ENCODE measurements at places on chromosomes 13 and 19.

DNA sequence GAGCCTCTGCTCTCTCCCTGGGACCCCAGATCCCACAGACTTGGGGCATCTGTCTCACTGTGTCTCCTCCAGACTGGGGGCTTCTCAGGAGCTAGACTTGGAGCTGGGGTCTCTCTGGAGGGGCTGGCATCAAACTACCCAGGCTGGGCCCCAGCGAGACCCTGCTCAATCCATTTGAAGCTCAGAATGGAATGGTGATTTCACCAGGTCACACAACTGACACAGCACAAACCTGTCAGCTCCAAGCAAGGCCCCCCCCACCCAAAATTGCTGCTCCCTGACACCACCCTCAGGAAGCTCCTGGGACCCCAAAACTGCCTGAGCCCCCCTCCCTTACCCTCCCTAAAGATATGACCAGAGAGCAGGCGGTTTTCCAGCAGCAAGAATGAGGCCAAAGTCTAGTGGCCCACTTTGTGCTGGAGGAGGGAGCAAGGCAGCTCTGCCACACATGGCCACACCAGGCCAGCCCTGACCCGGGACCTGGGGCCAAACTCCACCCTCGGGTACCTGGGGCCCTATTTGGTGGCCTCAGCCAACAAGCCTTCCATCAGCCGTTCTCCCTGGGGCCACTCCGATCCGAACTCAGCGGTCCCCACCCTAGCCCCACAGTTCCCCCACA is 2.4 kb downstream of the NR2F6 start:
- no peak for DNase-seq

DNA sequence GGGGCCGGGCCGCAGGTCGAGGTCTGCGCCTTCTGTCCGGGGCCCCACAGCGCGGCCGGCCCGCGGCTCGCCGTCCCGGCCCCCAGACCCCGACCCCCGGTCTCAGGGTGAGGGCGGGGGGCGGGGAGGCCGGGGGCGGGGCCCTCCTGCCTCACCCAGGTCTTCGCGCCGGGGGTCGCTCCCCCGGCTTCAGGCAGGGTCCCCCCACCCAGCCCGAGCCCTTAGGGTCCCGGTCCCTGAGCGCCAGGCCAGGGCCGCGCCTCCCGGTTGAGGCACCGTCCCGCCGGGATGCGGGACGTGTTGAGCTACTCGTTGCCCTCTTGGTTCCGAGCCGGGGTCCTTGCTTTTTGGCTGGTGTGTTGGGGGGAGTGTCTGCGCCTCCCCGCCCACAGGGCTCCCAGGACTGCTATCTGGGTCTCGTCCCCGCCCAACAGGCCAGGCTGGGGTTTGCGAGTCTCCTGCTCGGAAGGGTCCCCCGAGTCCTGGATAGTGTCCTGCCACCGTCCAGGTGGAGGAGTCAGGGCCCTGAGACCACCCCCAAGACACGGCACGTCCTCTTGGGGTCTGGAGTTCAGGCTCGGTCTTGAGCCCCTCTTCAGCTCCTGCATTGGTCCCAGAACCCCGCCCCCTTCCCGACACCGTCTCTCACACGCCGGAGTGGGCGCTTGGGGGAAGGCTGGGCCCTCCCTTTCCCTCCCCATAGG is 452 bp downstream of the PIAS4 start:
- DNase-seq, result no peak

DNA sequence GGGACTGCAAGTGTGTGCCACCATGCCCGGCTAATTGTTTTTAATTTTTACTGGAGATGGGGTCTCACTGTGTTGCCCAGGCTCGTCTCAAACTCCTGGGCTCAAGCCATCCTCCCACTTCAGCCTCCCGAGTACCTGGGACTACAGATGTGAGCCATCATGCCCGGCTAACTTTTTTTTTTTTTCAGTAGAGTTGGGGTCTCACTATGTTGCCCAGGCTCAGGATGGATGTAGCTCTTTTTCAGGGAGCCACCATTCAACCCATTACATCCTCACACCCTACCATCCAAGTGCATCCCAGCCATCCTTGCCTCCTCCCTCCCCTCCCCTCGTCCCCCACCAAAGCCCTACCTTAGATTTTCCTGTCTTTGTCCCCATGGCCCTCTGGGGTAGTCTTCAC is 14.9 kb downstream of the CELF5 start:
- DNase-seq, result no peak

GRCh38 chr19:15900504-15900903 is 2.6 kb upstream of the CYP4F2 start:
- no peak for DNase-seq

- no peak for DNase-seq
These were observed 194.4 kb downstream of the KCNRG start for GRCh38 chr13:50209631-50210030.

DNA sequence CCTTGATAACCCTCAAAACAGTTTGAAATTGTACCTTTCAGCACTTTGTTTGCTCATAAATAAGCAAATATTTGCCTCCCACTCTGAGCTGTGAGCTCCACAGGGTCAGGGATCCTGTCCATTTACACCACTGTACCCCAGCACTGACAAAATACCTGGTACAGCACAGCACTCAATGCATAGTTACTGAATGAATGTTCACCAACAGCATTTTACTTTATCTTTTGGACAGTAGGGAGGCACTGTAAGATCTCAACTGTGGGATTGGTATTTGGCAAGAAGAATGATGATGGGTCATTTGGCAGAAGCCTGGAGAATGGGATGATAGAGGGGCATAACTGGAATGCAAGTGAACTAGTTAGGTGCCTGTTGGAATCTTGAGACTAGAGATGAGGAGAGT is 127.2 kb upstream of the ARGLU1 start:
- no peak for DNase-seq

GRCh38 chr13:111281751-111282311 is 38.6 kb upstream of the TEX29 start:
- no peak for DNase-seq

DNA sequence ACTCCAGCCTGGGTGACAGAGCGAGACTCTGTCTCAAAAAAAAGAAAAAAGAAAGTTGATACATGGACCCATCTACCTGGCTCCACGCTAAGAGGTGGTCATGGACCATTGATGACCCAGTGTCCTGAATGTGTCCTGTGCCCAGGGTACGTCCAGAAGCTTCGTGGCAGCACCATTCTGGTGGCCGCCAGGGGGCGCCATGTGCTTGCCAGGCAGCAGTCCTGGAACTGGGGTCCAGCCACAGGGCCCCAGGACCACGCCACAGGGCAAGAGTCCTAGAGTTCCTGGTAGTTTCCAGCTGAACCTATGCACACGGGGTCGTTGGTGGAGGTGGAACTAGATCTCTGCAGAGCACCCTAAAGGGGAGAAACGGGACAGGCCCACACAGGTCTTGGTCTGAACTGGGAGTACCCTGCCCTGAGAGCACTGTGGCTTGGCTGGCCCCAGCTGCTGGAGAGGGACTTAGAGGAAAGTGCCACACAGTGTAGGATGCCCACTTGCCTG is 19.9 kb upstream of the FBXO27 start:
- no peak for DNase-seq

- no peak for DNase-seq
These were observed 71.9 kb downstream of the FLT1 start for GRCh38 chr13:28423010-28423409.

GRCh38 chr13:33817513-33817900 is 442 bp upstream of the RFC3 start:
- DNase-seq, result no peak

GRCh38 chr13:42855410-42855809 is 74.0 kb downstream of the FAM216B start:
- no peak for DNase-seq

DNA sequence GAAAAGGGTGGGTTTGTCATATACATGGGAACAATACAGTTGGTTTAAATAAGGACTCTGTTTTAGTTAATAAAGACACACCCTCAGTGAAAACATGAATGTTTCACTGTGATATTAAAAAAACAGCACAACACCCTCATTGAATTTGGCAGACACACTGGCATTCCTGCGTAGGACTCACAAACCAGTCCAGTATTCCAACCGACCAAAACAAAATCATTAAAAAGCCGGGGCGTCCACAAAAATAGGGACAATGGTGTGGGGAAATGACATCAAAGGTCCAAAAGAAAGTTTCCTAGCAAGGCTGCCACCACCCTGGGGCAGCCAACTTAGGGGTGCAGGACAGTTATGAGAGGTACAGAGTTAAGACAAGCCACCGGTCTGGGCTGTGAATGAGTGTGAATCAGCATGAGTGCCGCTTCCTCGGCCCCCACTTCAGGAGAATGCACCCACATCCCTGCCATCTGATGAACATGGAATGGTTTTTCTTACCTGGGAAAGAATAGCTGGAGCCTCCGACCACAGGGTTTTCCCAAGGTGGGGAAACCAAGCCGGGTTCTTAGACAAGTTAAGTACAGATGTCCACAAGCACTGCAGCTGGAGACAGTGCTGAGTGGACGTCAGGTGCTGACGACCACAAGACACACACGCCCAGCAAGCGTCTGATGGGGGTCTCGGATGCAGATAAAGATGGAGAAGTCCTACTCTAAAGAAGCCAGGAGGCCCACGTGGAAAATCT is 73.3 kb downstream of the KLF2 start:
- no peak for DNase-seq

- DNase-seq, result peak; percentile 11
These were observed 78.3 kb downstream of the CYSLTR2 start for GRCh38 chr13:48731957-48732569.

DNA sequence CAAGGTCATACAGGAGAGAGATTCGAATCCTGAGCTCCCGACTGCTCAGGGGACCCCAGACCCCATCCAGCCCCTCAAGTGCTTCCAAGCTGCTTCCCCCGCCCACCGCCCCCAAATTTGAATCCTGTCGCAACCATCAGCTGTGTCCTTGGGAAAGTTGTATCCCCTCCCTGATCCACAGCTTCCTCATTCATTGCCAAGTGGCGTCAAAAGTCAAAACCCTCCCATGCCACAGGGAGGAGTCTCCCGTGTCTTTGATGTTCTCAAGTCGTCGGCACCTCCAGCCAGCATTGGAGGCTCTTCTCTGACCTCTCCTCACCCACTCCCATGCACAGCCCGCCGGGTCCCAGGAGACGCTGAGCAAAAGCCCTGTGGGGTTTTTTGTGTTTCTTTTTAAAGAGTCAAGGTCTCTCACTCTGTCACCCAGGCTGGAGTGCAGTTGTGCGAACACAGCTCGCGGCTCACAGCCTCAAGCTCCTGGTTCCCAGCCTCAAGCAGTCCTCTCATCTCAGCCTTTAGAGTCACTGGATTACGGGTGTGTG is 2.8 kb upstream of the IFI30 start:
- no peak for DNase-seq

GRCh38 chr13:45768656-45769479 is 66.7 kb downstream of the CBY2 start:
- no peak for DNase-seq

DNA sequence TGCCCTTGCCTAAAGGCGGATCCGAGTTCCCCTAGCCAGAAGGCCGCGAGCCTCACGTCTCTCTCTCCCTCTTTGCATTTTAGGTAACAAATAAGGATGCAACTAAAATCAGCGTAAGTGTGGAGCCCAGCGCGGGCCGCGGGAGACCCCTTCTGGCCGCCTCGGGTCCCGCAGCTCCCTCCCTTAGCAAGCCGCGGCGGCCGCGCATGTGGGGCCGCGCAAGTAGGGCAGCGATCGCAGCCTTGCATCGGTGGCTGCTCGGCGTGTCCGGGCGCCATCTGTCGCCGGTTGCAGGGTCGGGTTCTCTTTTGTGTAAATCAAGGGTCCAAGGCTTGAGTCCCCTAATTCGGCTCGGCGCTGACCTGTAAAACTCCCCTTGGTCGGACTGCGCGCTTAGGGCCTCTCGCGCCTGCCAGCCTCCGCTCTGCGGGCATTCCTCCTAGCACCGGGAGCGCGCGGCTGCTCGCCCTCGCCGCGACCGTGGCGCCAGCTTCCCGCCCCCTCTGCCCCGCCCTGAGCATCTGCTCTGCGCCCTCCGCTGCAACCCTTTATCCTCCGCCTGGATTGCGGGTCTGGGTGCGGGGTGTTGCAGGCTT is 2.7 kb downstream of the VSTM2B start:
- DNase-seq, result peak; percentile 91

- DNase-seq, result peak; percentile 91
These were observed 335.1 kb downstream of the GPC6 start for GRCh38 chr13:93561576-93562225.

GRCh38 chr19:5934774-5935472 is 20.9 kb downstream of the CAPS start:
- DNase-seq, result peak; percentile 42

DNA sequence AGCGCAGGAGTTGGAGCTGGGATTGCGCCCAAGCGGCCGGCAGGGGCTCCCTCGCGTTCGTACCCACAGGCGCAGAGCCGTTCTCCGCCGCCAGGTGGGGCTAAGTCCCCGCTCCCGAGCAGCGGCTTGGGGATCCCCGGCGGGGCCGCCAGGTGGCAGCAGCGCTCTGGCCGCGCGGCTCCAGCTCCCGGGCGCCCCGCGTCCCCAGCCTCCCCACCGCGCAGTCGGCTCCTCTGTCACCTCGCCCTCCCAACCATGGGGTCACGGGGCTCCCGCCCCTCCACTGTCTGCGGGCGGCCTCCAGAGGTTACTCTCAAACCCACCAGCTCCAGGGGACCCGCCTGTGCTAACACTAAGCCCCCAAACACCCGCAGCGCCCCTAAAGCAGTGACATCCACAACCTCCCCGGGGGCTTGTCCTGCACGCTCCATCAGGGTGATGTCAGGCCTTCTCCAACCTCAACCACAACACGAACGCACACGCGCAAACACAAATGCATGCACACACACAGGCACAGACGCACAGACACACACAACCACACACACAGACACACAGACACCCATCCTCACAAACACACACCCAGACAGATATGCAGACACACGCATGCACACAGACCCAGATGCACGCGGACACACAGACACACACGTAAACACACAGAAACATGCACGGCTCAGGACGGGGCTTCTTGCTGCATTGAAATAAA is 18.4 kb upstream of the KCTD15 start:
- DNase-seq, result peak; percentile 67

DNA sequence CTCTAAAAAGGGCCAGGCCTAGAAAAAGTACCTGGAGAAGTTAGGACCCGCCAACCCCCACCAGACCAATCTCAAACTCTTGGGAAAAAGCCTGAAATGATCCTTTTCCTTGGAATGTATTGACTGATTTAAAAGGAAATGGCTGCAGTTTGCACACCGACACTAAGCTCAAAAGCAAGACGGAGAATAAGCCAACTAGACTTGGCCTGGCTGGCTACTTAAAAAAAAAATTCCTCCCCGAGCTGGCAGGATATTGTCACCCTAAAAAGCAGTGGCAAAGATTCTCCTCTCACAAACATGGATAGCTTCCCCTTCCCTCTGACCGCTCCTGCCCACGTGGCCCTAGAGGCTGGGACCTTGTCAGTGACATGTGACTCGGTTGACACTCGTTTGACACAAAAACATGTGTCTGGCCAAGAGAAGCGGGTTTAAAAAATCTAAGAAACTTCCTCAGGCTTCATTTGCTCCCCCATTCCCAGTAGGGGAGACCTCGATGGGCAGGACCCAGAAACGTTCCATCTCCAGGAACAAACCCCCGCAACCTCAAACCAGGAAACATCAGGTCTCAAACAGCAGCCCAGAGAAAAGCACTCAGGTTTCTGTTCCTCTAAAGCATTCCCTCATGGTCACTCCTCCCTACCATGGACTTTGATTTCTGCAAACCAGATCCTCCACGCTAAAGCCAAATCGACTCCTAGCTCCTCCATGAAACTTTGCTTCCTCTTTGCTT is 1.3 kb downstream of the RFX1 start:
- no peak for DNase-seq
